ENCODE measurements at places on chromosomes 13 and 19. TPM values are rescaled to one million over a fixed set of nuclear protein-coding genes. Genes with fewer than 3 reads are reported as not detected.

CYP4F8 gene
- not detected for total RNA-seq

DNA sequence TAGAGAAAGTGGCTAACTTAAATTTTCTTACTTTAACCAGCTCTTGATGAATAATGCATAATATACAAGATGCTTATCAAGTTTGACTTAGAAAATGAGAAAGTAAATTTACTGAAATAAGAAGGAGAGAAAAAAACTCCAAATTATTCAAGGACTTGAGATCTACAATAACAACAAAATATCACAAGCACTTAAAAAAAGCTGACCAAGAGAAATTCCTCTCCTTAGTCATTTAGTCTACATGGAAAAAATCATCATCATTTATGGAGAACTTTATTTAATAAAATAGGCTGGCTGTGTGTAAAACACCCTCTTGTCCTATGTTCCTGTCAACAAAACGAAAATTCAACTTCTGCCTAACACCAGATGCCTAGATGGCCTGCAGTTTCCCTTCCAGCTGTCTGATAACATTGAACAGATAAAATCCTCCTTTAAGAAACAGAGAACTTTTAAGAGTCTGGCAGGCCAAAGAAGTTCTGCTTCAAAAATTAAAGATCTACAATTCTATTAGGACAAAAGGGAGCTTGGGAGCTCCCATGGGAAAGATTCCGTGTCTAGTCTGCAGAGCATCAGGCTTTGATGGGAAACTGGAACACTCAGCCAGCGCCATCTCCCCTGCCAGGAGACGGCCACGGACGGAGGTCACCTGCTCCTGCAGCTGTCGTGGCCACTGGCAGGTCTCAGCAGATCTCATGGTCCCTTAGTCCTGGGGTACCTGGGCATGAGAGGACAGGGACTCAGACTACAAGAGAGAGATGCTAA, 37.9 kb upstream of the ATP11A start:
- no peak for DNase-seq

ELSPBP1 gene
- not detected for total RNA-seq

DNA sequence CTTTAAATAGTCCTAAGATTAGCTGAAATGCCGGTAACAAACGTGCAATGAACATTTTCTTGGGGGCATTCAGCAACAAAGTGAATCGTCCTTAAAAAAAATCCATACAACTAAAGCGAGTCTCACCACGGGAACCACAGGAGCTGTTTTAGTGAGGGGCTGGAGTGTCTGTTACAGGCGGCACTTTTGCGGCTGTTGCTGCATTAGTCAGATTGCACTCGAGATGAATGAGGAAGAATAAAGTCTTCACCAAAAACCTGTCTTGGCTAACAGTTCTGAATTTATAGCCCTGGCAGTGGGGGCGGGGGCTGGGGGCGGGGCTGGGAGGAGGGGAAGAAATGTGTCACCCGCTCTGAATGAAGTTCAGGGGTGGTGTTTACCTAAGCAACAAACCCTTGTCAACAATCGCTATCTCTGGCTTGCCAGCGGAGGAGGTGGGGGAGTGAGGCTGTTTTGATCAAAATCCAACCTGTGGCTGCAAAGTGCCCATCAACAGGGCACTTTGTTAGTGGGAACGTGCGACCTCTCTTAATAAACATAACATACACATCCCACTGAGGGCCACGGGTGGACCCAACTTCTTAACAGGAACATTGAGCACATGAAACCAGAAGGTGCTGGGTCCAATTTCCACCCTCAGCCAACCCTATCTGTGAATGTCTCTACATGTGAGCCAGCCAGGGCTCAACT, 44.5 kb downstream of the RFX2 start:
- no peak for DNase-seq

DNA sequence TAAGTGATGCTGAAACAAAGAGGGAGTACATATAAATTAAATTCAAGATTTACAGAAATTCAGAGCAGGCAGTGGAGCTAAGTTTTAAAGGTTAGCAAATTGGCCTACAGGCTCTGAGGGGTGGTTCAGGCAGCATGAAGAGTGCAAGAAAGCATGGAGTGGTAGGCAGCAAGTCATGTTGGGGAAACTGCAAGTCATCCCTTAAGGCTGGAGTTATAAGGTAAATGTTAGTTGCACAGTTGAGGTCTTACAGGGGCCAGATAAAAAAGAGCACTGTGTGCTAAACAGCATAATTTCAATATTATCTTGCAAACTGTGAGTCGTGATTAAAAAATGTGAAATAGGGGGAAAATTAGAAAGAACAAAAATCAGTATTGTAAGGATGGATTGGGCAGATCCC, 106.2 kb downstream of the VWA8 start:
- no peak for DNase-seq
